ENCODE measurements at places on chromosomes 1 and 21.
A peak's percentile ranks its signal among the peaks of the same experiment; 100 is the strongest.

- no peak for DNase-seq
These were observed 161.8 kb downstream of the NFIA start for GRCh38 chr1:61244114-61244513.

- DNase-seq = no peak
These were observed 13.3 kb upstream of the FMOD start for GRCh38 chr1:203364094-203364801.

DNA sequence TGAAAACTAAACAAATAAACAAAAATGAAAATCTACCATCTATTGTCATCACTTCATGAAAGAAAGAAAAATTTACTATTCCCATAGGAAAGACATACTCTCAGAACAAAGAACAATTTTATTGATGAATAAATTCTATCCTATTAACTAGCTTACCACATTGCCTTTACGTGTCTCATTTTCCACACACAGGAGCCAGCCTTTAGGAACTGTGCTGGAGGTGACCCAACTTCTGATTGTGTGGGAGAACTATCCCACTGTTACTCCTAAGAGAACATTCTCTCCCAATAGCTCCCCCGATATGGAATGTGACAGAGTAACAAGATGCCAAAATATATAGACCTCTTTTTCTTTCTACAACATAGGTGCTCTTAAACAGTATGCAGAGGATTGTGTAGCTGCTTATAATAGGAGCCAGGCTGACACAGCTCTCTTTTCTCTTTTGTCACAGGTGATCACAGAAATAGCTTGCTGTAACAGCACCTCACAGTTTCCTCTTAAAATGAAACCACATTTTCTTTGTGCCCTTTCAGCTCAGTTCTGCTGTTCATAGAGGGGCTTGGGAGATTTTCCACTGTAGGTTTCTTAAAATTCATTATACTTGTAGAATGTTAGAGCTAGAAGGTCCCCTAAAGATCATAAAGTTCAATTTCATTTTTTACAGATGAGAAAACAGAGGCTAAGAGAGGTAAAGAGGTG lies 35.5 kb downstream of the C21orf91 start:
- peak; percentile 53 for DNase-seq

DNA sequence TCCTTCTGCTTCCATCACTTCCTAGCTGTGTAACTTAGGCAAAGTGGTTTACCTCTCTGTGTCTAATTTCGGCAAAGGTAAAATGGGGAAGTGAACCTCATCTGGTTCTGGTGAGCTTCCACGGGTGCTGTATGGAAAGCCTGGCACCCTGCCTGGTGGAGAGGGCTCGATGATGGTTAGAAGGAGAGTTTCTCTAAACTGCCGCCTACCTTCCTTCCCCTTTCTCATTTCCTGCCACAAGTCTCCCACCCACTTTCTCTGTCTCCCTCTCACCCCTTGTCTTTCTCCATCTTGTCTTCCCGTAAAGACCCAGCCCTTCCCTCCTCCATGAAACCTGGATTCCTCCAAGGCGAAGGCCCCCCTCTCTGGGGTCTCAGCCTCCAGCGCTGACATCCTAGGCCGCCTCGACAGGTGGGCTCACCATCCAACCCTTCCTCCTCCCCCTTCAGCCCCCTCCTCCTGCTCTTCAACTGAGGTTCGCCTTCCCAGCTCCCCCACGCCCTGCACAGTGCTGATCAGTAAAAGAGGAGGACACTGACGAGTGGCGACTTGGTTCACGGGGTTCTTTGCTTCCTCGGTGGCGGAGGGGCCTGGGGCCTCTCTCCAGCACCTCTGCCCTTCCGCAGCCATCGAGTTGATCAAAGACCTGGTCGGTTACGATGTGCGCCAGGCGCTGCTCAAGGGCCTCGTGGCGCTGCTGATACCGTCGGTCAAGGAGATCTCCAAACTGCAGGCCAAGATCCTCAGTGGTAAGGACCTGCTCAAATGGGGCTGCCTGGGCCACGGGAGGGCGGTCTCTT lies 7.3 kb downstream of the RNU5D-1 start:
- peak; percentile 66 for DNase-seq

GRCh38 chr1:227543283-227544066 lies 19.9 kb upstream of the ZNF678 start:
- DNase-seq = no peak

DNA sequence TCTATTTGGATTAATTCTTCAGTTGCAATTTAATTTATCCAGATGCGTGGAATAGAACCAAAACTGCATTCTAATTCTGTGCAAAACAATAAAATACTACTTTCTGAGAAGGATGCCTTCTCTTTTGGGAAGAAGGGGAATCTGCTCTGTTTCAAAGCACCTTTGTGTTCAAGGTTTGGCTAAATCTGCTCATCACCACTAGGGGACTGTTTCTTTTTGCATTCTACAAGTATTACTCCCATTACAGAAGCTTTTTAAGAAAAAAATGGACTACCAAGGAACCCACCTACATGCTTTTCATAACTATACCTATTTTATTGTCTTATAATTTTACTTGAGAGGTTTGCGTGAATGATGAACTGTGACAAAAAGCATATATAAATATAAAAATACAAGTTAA lies 18.2 kb downstream of the MRPS6 start:
- no peak for DNase-seq

DNA sequence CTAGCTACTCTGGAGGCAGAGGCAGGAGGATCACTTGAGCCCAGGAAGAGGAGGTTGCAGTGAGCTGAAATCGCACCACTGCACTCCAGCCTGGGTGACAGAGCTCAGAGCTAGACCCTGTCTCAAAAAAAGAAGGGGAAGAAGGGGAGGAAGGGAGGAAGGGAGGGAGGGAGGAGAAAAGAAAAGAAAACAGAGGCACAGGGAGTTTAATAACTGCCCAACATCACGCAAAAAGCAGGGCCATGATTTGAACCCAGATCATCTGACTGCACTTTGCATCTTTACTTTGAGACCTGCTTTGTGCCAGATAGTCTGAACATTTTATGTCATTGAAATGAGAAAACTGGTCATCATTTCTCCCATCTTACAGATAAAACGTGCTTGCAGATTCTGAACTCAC lies 2.0 kb downstream of the LURAP1 start:
- DNase-seq = no peak

- no peak for DNase-seq
These were observed 465.4 kb downstream of the SETD4 start for GRCh38 chr21:35594905-35595304.

- DNase-seq = no peak
These were observed 113.1 kb upstream of the GUCA2B start for GRCh38 chr1:42040159-42040558.

DNA sequence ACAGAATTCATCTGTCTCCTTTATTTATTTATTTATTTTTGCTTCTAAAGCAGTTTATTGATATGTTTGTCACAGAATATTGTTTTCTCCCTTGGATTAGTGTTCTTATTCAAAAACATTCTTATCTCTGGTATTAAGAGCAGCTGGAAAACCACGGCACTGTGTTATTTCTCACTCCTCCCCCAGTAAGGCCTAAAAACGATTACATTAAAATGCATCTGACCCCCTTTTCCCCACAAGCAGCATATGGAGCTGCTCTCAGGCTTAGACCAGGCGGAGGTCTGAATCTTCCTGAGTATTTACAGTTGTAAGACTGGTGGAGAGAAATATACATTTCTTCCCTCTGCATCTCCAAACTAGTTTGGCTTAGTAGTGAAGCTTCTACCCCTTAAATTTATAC lies 86.8 kb downstream of the HLX start:
- no peak for DNase-seq

- no peak for DNase-seq
These were observed 471.4 kb downstream of the PTBP2 start for GRCh38 chr1:97192872-97193572.

DNA sequence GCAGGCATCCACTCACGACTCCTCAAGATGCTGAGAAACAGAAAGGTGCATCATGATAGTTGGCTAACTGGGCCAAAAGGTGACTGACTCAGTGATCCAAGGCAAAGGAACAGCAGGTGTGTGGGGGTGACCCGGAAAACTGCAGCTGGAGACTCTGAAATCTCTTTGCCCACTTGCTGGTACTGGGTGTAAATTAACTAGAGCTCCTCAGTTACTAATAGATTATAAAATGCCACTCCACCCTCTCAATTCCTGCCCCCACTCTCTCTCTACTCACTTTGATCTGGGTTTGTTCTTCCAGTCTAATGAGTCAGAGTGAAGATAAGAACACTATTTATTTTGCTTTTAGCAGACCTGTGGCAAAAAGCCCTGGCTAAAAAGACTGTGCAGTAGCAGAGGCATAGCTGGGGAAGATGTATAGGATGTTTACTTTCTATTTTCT lies 7.2 kb upstream of the PIGC start:
- DNase-seq = no peak

DNA sequence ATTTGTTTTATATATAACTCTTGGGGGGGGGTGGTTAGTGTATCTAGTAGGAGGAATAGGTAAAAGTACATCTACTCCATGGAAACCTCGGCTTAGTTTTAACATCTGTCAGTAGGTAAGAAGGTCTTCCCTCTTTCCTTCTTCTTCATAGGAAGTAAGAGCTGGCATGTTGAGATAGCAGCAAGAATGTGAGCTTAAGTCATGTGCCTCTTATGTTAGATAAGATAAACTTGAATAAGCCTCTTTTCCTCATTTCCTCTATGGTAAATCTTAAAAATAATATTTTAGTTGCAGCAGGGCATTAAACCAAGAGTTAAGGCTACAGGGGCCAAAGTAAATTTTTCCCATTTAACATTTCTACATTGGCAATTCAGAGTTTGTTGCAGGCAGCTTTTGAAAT lies 100.4 kb downstream of the MAP3K21 start:
- no peak for DNase-seq

DNA sequence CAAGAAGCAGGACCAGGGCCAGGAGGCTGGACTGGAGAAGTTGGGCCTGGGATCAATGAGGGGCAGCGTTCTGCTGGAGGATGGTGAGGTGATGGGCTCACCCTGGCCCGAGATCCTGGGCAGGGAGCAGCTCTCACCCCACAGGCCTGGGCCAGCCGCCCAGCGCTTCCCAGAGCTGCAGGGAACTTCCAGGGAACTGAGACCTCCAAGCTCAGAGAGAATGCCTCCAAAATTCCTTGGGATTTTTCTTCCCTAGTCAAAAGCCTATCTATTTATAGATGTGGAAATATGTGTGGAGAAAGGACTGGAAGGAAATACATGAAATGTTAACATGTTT lies 121.2 kb downstream of the SPSB1 start:
- no peak for DNase-seq

- no peak for DNase-seq
These were observed 314.1 kb downstream of the DISC1 start for GRCh38 chr1:231940701-231941100.

DNA sequence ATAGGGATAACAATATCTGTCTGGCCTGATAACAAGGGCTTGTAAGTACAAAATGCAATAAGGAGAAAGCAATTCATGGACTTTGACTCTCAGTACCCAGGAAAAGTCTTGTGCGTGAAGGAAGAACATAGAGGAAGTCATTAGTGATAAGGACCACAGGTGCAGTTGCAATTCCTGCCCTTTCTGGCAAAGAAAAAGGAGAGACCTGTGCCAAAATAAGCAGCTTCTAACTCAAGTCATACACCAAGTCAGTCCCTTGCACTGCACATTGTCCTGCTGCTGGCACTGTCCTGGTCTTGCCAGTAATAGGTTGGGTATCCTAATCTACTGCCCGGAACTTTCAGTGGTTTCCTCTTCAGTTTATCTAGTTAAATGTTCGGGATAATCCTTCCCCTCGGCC lies 14.8 kb upstream of the SOD1 start:
- no peak for DNase-seq

- DNase-seq = no peak
These were observed 109.5 kb upstream of the ADAR start for GRCh38 chr1:154717528-154717924.

- no peak for DNase-seq
These were observed 22.4 kb downstream of the ESRRG start for GRCh38 chr1:216700779-216701178.

GRCh38 chr1:116682641-116683221 lies 15.2 kb upstream of the IGSF3 start:
- DNase-seq = no peak

DNA sequence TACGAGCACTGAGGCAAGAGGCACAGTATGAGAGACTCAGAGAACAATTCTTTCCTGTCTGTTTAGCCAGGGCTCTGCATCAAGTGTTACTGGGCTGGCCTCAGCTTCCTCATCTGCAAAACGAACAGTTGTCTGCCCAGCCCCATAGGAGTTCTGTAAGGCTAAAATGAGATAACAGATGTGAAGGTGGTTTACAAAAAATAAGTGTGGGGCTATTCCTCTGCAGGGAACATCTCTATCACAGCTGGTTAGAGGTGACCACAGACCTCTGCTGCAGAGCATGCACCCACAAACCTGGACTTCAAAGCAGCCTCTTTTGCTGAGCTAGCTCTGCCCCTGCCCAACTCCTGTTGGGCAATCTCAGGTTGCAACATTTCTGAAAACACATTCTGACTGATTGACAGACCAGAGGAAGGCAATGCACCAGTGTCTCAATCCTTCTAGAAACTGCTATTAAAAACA lies 10.5 kb upstream of the OLIG1 start:
- DNase-seq = no peak

DNA sequence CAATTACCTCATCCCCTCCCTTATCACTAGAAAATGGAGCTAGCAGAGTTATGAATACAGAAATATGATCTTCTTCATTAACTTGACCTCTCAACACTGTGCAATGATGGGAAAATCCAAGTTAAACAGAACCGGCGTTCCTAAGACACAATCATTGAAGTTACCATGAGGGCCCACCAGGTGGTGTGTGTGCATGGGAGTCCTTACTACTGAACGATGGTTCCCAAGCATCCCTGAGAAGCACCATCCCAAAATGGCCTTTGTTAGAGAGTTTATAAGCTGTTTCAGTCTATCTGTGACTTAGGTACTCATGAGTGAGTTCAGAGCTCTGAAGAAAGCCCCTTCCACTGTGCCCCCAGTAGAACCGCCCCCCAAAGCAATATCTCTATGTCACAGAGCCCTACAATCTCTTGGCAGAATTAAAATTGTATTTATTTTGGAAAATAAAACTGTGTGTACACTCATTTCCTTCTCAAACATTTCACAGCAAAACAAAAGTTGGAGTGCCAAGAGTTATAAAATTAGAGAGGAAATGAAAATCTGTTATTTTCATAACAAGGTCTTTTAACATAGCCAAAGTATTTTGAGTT lies 56.8 kb downstream of the PLD5 start:
- no peak for DNase-seq

DNA sequence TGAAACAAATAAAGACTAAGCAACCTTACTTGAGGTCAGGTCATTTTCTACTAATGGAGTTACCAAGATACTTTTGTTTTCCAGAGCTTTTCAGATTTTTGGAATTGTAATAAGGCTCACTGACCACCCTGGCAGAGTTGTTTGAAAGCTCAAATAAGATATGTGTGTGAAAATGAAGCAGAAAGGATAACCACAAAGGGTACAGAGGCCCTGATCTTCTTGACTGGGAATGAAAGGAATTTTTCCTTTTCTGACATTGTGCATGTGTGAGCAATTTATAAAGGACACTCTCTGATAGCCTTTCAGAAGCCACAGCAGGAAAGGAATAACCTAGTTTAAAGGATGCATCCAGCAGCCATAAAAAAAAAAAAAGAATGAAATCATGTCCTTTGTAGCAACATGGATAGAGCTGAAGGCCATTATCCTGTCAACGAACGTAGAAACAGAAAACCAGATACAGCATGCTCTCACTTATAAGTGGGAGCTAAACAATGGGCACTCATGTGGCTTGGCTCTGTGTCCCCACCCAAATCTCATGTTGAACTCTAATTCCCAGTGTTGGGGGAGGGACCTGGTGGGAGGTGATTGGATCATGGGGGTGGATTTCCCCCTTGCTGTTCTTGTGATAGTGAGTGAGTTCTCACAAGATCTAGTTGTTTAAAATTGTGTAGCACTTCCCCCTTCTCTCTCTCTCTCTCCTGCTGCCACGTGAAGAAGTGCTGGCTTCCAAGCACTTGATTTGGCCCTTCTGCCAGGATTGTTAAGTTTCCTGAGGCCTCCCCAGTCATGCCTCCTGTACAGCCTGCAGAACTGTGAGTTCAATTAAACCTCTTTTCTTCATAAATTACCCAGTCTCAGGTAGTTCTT lies 3.1 kb upstream of the SRP9 start:
- no peak for DNase-seq

Measured in GM12878 (cell line).